ENCODE measurements at places on chromosomes 6 and 20.

GRCh38 chr20:17822039-17822438, 122.3 kb downstream of the BANF2 start:
- DNase-seq: no peak

DNA sequence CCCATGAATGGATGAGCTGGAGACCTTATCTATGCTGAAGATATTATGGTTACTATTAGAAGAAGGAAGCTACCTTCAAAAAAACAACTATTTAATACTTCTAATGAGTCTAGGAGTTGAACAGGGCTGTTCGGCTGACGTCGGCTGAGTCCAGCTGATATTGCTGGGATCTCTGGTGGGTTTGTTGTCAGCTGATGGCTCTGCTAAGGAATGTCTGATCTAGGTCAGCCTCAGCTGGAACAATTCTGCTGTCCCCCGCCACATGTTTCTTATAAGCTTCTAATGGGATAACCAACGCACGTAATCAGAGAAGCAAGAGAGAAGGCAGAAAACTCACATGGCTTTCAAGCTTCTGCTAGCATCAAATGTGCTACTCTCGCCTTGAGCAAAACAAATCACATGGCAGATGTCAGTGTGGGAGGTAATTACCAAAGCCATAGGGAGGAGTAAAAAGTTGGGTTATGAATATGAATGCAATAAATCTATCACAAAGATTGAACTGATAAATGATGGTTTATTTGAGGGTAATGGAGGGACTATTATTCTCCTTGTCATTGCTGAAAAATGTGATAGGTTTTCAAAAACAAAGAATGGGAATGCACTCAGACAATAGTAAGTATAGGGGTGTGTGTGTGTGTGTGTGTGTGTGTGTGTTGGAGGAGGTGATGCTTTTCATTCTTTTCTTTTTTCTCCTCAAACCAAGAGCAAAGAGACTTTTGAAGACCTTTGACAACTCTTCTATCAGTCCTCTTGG, 71.5 kb downstream of the BTBD3 start:
- DNase-seq: no peak

DNA sequence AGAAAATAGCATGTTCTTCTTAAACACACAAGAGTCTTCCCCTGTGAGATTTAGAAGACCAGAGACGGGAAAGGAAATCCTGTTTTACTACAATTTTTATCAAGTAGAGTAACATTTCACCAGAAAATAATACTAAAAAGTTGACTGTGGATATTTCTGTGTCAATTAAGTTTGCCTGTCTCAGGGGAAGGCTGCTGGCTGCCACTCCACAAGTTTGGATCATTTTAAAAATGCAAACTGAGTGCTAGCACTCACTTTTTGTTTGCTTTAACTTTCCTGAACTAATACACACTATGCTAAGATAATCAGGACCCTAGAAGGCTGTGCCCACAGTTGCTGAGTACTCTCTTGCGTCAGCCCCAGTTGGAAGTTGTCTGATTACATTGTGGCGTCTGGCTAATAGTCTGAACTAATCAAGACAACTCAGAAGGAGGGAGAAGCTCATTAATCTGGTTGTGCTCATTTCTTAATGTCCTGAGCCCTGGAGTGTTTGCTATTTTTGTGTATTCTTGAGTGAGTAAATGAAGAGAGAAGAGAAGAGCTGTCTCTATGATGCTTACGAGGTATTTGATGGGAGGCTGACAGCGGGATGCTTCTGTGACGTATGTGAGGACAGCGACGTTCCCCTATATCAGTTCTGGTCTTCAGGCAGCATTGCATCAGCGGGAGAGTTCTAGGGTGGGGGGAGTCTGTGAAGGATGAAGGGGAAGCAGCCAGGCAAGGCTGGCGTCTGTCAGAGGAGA, 664.2 kb downstream of the QKI start:
- no peak for DNase-seq

- DNase-seq: no peak
Measured at GRCh38 chr6:105112577-105112976, 67.2 kb downstream of the POPDC3 start.
